ENCODE measurements at places on chromosomes 3 and 15. TPM values are rescaled to one million over a fixed set of nuclear protein-coding genes. Genes with fewer than 3 reads are reported as not detected.

The SKOR1 gene
- not detected for total RNA-seq

DNA sequence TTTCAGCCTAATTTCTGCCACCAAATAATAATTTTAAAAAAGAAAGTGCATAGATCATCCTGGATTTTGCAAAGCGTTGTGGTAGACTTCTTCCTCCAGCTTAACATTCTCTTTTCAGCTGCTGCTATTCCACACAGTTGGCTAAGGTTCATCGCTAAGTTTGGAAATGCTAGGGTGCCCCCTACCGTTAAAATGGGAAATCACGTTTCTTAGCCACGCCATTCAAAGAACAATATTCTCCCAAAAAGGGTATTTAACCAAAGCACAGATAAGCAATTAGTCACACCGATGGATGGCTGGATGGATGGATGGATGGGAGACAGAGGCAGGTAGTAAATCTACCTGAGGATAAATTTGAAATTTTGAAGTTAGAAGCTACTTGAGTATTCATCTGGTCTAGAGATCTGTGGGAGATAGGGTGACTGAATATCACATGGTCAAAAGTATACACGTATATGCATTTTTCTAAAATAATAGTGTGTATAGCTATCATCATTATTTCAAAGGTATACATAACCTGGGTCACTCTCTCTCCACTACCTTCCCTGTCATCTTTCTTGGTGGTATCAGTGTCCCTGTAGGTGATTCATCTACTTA lies 67.2 kb downstream of the EFHB start:
- peak; percentile 58 for DNase-seq

DNA sequence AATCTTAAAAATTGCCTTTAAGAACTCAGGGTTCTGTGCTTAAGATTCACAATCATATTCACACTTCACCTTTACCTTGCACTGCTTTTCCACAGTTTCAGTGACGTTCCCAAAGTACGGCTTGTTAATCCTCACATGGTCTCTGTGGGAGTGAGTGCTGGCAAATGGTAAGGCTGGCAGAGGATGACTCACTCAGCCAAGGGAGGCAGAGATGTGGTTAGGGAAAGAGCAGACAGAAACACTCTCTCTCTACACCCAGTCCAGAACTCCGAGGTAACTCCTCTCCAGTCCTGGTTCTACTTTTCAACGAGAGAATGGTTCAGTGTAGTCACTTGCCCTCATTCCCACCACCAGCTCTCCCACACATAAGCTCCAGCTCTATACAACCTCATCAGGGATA lies 33.1 kb downstream of the RASGRP1 start:
- peak; percentile 47 for DNase-seq

GRCh38 chr3:28623106-28623505 lies 274.5 kb upstream of the AZI2 start:
- DNase-seq: no peak

The SELENOT gene
- total RNA-seq: 415 TPM

- DNase-seq: no peak
These were observed 51.3 kb downstream of the TLNRD1 start for GRCh38 chr15:81052046-81052445.
